ENCODE measurements at places on chromosomes 16 and 17. TPM values are rescaled to one million over a fixed set of nuclear protein-coding genes. Genes with fewer than 3 reads are reported as not detected.

KRT33A gene
- polyA plus RNA-seq = not detected

ZMYND15 gene
- polyA plus RNA-seq = 0.32 TPM

PIGL gene
- 21.6 TPM for polyA plus RNA-seq

ZNF768 gene
- polyA plus RNA-seq = 47.3 TPM

CHST6 gene
- 0.88 TPM for polyA plus RNA-seq

Measured in left renal cortex interstitium (tissue), 4 donors.